Left kidney (tissue), 8 donors: ENCODE measurements at places on chromosomes 7 and 10.

GRCh38 chr10:79196470-79197461 lies 128.0 kb downstream of the ZMIZ1 start:
- DNase-seq: no peak

GRCh38 chr7:158536871-158537515 lies 50.6 kb downstream of the PTPRN2 start:
- no peak for DNase-seq

DNA sequence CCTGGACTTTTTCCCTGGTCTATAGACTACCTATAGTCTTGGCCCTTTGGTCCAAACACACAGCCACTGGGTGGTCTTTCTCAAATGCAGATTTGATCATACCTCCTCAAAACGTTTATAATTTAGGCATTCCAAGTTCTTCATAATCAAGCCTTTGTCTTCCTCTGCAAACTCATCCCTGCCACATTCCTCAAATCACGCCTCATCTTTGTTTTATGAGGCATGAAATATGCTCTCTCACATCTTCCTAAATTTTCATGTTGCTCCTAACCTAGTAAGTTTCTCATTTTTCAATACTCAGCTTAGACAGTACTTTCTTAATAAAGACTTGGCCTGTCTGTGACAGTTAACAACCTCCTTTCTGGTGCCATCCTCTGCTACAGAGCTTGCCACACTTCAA lies 10.9 kb upstream of the HERC4 start:
- no peak for DNase-seq

DNA sequence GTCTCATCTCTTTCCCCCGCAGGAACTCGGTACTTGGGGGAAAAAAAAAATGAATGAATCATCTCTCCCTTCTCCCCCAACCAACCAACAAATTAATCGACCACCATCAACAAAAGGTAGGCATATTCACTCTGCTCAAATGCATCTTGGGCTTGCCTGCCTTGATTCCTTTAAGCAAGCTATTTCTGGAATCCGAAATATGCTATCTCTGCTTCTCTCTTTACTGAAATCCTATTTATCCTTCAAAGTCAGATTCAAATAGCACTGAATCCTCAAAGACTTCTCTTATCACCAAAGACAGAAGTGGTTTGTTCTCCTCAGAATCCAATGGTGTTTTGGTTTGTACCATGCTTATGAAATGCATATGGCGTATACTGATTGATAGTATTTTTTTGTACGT lies 49.6 kb upstream of the TPK1 start:
- DNase-seq: no peak

DNA sequence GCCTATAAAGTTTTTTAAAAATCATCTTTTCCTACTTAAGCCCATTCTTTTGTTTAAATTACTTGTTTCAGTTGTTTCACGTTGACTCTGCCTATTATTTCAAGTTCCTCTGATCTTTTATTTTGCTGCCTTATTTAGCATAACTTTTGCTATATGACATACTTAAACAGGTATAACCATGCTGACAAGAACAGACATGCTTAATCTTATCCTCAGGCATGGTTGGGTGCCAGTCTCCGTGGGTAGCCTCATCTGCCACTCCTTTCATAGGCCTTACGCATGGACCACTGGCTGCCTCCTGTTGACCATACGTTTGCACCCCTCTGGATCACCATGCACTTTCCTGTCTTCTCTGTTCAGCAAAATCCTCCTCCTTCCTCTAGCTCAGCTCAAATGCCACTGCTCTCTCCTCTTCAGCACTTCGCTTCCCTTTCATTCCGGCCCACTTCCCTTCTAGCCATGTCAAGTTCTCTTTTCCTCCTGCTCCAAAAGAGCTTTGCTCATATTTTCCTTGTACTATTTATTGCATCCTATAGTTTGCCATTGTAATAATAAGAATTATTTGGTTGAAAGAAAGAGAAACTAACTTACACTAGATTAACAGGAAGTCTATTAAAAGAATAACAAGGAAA lies 10.0 kb upstream of the TSPAN33 start:
- no peak for DNase-seq

DNA sequence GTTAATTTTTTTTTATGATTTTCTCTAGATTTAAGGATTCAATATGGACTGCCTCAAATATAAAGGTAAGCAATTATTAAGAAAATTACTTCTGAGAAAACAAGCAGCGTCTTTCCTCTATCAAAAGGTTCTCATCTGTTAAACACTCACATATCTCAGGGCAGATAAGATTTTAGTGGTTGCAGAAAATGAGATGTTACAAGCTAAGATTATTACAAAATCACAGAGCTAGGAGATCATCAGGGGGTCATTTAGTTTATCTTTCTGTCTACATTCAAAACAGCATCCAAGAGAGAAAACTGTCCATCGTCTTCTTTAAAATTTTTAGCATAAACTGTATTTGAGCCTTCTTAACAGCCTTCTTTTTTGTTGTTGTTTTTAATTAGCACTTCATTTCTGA lies 29.1 kb upstream of the RHOBTB1 start:
- DNase-seq: no peak

DNA sequence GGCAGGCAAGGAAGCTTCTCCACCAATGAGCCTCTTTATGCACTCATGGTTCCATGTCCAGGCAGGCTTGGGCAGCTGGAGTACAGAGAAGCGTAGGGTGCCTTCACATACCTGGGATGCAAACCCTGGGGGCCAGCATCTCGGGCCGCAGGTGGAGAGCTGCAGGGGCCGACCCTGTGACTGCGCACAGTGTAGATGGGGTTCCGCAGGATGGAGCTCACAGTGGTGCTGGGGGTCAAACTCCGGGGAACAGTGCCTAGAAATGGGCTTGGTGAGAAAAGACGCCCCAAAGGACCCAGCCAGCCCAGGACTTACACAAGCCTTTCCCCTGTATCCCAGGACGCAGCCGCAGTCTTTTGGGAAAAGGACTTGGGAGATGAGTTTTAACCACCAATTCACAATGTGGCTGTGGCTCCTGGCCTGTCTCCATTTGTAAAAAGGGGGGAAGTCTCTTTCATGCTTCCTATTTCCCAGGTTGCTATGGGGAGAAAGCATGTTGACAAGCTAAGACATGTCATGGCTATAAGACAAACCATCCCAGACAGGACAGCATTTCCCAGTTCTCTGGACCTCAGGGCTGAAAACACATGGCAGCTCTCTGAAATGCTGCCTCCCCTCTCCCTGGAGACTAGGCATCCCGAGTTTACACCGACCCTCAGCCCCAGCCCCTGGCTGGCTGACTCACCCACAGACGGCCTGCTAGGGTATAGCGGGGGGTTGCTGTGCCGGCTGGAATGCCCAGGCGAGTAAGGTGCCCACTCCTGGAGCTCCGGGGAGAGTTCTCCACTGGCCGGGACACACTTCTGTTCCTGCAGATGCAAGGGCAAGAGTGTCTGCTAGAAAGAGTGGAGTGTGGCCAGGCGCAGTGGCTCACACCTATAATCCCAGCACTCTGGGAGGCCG lies 107.1 kb downstream of the DLG5 start:
- DNase-seq: no peak

DNA sequence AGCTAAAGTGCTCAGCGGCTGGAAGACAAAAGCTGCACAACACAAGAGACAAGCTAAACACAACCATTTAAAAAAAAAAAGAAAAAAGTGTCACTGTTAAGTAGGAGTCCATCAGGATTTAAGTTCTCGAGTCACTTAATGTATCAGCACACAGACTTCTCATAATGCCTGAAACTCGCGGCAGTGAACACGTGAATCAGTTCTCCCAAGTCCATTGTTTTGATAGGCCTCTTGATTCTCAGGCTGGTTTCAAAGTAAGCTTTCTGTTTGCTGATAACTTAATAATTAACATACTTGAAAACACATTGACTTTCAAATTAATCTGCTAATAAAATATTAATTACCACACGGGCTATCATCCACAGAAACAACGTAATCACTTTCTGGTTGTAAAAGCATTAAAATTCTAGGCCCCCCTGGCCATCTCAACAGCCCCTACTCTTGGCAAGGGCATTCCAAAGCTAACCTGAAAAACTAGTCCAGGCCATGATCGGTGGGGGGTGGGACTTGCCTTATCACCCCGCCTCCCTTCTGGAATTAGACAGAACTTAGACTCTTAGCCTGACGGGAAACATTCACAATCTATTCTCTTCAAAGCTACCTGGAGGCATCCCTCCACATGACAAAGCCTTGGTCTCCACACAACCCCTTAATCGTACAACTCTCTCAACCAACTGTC lies 129.0 kb downstream of the DIP2C start:
- DNase-seq: no peak

GRCh38 chr7:107998150-107998549 lies 4.8 kb downstream of the LAMB1 start:
- DNase-seq: no peak

GRCh38 chr7:135180122-135180521 lies 9.6 kb upstream of the CYREN start:
- no peak for DNase-seq

GRCh38 chr10:91088300-91089140 lies 131.9 kb upstream of the PCGF5 start:
- no peak for DNase-seq

GRCh38 chr10:130064783-130065182 lies 45.8 kb downstream of the C10orf143 start:
- no peak for DNase-seq

- no peak for DNase-seq
Measured at GRCh38 chr7:137094-137891, 55.1 kb upstream of the FAM20C start.

GRCh38 chr7:87628780-87629569 lies 777 bp downstream of the RUNDC3B start:
- peak; percentile 34 for DNase-seq

DNA sequence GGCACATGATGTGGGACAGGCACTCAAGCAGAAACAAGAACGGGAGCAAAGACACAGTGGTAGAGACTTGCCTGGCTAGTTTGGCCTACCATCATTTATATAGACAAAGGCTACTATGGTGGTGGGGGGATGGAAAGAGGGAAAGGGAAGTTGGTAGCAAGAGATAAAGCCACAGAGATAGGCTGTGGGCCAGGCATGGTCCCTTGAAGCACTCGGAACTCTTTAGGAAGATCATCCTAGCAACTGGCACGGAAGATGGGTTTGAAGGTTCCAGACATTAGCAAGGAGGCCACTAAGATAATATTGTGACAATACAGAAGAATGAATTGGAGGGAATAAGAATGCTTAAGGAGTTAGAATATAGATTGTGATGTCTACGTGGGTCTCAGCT lies 319.6 kb downstream of the ELMO1 start:
- no peak for DNase-seq

DNA sequence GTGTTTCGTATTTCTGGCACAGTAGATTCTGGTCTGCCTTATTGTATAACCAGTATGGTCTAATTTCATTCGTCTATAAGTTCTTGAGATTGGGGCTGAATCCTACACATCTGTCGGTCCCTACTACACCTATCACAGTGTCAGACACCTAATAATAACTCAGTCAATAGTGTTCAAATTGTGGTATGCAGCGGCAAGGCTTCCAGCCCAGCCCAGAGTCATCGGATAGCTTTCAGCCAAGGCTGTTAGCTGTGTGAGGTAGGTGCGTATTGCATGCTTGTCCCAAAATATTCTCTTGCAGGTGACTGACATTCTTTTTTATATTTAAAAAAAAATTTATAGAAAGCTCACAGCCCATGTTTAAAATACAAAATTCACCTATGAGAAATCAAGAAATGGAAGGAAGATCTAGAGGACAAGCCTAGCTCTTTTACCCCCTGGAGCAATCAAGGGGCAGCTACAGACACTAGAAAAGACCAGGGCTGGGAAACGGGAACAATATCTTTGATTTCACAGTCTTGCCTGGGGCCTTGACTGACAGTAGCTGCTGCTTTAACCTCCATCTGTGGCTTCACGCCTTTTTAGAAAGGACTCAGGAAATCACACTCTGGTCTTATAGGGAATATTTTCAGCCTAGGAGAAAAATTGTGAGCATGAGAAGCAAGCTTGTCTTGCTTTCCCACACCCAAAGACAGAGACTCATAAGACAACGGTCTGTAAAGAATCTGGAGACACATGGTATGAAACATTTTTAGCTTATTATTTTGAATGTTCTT lies 9.5 kb upstream of the ASB4 start:
- no peak for DNase-seq

DNA sequence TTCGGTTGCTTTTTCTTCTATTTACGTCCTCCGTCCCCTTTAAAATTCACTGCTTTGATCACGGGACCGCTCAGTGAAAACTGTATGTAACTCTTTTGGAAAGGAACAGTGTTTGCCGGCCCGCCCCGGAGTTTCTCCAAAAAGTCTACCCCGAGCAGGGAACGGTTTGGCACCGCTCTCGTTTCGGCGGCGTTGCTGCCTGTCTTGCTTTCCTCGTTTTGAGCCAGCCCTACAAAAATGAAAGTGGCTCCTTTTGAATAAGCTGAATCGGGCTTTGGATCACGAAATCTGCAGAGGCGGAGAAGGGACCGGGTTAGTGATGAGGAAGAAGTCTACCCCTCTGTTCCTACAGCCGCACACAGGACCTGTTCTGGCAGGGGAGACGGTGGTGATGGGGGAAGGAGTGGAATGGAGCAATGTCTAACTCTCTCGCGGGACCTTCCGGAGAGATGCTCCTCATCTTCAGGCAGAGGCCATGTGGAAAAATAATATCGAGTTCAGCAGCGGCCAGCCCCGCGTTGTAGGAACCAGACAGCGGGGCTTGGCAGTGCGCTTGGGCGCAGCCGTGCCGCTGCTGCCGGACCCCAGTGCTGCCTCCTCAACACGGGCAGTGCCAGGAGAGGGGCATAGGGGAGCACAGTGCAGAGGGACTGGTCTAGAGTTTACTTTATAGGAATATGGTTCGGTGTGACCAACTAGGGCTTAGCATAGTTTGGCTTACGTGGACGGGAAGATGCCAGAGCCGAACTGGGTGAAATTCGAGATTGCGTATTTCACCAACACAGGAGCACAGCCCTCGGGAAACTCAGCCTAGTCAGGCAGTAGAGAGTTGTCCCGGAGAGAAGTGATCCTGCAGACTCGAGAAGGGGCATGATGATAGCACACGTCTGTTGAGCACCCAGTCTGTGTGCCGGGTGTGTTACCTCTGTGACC lies 1.4 kb downstream of the HTRA1 start:
- DNase-seq: no peak

GRCh38 chr7:158646766-158647474 lies 57.7 kb downstream of the NCAPG2 start:
- no peak for DNase-seq

GRCh38 chr10:73862011-73862410 lies 12.3 kb downstream of the CAMK2G start:
- DNase-seq: no peak

GRCh38 chr7:83162402-83163256 lies at the start of gene PCLO:
Gene PCLO (minus strand): TSS chr7:83162884. CDS start chr7:83162592, 292 bp downstream.
- peak; percentile 87 for DNase-seq

DNA sequence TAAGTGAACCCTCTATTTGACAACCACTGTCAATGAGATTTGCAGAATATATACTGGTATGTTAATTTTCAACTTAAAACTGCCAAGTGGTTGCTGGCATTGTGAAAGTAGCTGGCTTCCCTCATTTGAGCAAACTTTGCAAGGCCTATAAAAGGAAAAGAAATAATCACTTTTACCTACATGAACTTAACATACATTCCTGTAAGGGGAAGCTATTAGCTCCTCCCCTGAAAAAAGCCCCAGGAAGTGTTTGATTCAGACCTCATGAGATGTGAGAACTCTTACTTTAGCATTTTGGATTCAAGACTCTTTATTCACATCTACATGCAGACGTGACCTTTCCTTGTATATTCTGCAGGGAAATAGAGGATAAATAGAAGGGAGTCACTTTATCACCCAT lies 175.6 kb downstream of the OTUD1 start:
- DNase-seq: no peak
